ENCODE measurements at places on chromosomes 1 and 21.

GRCh38 chr1:65717815-65718454 lies 74.8 kb upstream of the PDE4B start:
- DNase-seq: no peak

- DNase-seq: no peak
Observed at GRCh38 chr1:199308349-199308846, 669.6 kb downstream of the PTPRC start.

DNA sequence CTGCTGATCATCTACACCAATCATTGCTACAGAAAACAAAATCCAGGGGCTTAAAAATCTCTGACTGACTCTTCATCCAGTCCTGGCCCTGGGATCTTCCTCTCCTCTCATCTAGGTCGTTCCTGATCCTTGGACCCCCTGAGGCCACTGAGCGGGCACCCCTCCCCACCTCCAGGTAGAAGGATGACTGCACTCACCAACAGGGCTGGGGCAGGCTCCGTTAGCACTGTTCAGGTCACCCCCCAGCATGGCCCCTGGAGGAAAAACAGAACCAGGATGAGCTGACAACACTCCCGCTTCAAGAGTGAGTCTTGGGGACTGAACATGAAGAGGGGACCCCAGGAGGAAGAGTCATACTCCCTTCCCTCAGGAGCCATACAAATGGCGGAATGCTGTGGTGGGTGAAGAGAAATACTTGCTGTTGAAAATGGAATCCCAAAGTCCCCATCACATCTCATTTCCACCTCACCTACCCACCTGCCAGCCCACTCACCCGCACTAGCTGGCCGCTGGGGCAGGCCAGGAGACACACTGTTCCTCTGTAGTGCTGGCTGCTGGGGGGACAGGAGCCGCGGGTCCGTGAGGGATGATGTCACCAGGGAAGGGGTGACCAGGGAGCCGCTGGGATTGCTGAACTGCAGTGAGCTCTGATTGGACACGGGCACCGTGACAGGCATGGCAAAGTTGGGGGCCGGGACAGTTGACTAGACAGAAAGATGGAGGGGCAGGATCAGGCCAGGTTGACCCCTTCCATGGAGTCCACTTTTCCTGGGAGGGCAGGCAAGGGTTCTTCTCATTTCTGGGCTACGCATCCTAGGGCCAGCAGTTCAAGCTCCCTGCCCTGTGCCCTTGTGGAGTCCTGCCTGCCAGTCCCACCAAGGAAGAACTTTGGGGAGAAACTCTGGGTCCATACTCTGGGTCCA lies 21.2 kb downstream of the MEF2D start:
- DNase-seq: no peak

DNA sequence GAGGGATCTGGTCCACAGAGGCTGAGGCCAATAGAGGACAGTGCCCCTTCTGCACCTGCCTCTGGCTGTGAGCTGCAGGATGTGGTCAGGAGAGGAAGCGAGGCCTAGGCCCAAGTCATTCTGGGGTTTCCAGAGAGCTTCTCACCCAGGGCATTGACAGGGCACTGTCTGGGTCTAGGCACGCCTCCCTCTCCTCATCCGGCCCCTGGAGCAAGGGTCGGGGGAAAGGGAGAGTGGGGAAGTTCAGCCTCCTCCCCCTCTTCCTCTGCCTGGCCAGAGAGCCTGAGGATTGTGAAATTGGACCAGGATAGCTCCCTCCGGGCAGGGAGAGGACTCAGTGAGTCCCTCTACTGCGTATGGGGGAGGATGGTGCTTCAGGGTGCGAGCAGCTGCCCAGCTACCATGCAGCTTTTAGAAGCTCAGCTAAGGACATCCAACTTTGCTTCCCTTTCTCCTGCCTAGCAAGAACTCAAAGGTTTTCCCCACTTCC lies 6.3 kb upstream of the INAVA start:
- DNase-seq: no peak

DNA sequence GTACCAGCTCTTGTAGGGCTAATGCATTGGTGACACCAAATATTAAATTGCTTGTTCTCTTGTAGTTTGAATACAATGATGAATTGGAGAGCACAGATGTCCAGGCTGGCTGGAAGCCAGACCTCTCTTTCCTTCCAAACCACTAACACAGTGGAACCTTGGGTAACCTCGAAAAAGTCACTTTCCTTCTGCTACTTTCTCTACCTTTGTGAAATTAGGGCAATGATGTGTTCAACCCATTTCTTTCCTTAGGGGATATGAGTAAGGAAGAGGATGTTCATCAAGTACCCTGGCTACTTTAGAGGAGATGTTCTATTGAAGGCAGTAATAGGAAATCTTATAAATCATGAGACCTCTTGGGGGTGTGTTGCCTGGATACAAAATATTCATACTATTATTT lies 55.7 kb downstream of the XCL2 start:
- no peak for DNase-seq

DNA sequence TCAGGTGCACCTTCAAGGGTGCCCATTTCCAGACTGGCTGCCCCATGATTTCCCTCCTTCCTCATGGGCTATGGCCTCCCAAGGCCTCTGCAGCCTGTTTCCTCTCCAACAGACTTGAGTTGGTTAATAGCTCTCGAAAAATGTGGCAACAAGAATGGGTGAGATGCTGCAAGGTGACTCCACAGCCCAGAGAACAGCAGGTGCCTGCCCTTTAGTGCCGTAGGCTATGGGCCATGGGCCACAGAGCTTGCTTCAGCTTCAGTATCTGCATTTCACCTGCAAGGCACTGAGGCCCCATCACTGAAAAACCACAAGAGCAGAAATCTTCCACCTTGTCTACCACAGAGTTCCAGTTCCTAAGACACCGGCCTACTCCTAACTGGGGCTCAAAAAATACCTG lies 122.0 kb downstream of the ETS2 start:
- no peak for DNase-seq

DNA sequence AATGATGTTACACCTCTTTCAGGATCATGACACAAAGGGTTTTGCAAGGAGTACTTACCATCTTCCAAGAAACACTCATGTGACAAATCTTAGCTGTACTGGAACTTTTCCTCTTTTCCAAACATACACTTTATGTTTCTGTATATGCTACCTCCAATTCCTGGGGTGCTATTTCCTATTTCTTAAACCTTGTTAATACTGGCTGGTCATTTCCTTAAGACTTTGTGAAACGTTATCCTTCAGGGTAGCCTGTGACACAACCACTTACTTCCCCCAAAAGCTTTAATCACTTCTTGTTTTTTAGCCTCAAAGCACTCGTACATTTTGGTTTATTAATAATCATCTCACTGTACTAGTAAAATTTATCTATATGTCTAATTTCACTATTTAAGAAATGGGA lies 39.4 kb downstream of the OR10Z1 start:
- DNase-seq: no peak

DNA sequence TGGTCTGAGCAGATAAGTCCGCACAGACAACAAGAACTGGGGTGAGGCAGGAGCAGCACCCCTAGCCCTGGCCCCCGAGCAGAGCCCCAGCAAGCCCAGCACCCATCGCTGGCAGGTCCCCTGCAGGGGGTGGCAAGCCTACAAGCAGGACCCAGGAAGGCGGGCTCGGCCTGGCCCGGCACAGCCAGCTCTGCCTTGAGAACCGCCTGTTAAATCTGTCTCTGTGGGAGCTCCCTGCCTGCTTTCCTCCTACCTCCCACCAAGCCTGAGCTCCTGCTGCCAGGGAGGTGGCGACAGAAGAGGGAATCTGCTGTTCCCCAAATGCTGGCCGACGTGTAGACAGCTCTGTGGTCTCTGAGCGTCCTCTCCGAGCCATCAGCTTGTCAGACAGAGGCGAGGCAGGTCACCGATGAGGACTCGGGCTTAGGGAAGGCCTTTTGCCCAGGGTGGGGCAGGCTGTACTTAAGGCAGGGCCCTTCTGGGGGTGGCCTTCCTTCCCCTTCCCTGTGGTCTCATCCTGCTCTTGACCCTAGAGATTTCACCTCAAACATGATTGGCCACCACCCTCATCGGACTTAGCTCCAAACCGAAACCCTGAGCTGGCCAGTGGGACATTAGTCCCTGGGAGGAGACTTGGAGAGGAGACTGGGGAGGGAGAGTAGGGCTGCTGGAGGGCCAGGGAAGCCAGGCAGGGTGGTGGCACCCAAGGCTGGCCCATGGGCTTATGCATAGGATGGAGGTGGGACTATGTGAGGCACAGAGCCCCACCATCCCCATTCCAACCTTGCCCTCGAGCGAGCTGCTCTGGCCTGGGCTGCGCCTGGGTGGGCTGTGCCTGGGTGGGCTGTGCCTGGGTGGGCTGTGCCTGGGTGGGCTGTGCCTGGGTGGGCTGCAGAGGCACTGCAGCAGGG lies 7.7 kb downstream of the SELENON start:
- no peak for DNase-seq

DNA sequence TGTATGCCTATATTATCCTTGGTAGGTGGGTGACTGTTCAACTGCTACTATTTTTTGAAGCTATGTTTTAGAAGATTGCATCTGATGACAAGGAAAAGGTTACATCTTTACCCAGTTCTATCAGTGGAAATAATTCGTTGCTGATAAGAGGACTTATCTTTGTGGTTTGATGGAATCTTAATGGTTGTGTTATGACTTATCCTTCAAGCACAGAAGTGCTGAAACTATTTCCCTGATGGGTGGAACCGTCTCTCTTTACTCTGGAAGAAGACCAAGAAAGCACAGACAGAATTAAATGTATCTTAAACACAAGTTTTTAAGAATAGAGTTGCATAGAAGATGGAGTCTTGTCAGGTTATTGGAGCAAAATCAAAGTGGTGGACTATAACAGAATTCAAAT lies 437.7 kb upstream of the KAZN start:
- no peak for DNase-seq

DNA sequence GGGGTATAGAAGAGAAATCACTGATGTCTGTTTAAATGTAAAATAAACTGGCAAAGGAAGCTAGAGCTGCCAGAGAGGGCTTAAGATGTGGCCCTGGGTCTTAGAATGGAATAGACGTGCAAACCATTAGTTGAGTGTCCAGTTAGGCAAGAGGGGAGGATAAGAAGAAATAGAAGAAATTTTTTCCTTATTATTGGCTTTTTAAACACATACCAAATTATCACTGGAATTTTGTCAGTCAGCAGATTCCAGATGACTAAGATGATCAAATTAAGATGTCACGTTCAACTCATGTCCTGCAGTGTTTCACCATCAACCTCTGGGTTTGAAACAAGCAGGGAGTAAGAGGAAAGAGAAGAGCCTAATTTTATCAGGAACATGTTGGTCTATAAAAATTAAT lies 71.6 kb upstream of the C1orf21 start:
- DNase-seq: no peak

- no peak for DNase-seq
Observed at GRCh38 chr1:91057784-91058183, 35.9 kb upstream of the ZNF644 start.

Data from LoVo (cell line).